ENCODE measurements at places on chromosomes 2 and 18.

GRCh38 chr2:207332480-207333212 is 166.9 kb upstream of the KLF7 start:
- DNase-seq = no peak

GRCh38 chr18:11887328-11888128 is 20.6 kb downstream of the MPPE1 start:
- DNase-seq = no peak

- DNase-seq = no peak
These were observed 102.0 kb downstream of the RNF144A start for GRCh38 chr2:7019191-7019590.

- DNase-seq = no peak
These were observed 674.0 kb downstream of the CNTNAP5 start for GRCh38 chr2:124698979-124699565.

DNA sequence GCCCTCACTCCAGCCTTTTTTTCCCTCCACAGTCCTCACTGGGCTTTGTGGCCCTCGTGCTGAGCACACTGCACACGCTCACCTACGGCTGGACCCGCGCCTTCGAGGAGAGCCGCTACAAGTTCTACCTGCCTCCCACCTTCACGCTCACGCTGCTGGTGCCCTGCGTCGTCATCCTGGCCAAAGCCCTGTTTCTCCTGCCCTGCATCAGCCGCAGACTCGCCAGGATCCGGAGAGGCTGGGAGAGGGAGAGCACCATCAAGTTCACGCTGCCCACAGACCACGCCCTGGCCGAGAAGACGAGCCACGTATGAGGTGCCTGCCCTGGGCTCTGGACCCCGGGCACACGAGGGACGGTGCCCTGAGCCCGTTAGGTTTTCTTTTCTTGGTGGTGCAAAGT is 39.4 kb downstream of the STEAP3 start:
- no peak for DNase-seq
